ENCODE measurements at places on chromosomes 16 and 17.

- DNase-seq, result no peak
Observed at GRCh38 chr16:85471469-85472431, 141.4 kb upstream of the GSE1 start.

- DNase-seq, result no peak
Observed at GRCh38 chr16:73046849-73047214, 1.1 kb downstream of the ZFHX3 start.

- no peak for DNase-seq
Observed at GRCh38 chr16:24550295-24550694, 10.9 kb downstream of the RBBP6 start.

DNA sequence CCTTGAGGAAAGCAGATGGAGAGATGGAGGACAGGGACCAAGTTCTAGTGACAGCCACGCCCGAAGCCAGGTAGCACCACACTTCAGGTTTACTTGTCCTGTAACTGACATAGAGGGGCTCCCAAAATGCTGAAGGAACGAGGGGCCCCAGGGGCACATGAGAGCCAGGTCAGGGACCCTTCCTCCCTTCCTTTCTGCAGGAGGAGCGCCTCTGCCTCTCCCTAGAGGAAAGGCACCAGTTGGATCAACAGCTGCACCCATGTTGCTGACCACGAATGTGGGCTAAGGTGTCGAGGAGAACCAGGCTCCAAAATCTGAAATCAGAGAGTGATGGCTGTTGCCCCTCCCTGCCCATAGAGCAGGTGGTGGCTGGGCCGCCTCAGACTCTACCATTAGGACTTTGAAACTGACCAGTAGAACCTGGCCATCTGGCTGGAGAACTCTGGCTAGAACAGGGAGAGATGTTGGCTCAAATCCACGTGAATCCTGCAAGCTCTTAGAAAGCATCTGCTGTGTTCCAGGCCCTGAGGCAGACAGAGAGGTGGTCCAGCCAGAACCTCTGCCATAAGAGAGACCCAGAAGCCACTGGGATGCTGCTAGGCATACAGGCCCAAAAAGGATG lies 218.8 kb downstream of the KATNIP start:
- no peak for DNase-seq

DNA sequence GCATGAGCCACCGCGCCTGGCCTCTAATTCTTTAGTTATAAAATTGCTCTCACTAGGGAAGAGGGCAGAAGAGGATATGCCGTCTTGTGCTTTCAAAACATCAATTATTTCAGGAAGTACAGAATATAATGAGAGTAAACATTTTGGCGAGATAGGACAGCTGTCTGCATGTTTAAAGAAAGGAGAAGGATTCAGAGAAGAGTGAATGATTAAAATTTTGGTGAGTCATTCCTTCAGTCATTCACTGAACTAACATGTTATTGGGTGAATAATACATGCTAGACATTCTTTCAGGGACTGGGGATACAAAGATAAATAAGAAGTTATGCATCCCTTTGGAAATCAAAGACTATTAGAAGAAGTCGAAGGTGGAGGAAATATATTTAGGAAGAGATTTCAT lies 590.3 kb upstream of the GOT2 start:
- DNase-seq, result no peak

DNA sequence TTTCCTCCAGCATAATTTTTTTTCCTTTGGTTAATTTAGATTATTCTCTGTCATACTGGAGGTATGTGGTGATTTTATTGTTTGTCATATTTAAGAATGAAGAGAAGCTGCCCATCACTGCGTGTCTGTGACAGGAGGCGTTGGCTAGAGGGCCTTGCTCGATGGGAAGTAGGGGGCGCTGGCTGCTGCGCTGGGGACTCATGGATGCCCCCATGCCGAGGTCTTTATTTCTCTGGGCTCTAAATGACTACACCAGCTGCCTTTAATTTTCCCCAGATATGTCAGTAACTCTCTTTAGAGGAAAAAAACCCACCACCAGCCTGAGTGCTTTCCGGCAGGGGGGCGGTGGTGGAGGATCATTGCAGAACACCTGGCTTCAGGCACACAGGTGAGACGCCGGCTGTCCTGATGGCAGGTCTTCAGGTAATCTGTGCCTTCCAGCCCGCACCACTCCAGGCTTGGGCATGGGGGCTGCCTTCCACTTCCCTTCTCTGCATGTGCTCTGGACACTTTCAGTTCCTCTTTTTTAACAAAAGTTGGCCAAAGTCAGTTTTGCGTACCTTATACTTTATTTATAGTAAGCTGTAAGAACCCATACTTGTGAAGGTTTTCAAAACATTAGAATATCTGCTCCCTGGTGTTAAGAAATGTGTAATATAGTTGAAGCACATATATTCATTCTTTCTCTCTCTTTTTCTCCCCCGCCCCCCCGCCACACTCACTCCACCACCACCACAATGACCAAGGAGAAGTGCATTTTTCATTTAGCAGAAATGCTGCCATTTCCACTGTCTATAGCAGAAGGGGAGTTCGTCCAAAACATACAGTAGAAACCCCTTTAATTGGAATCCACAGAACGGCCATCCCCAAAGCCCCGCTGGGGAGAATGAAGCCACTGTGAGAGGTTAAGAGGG lies 192.7 kb downstream of the RPTOR start:
- no peak for DNase-seq

- DNase-seq, result peak; percentile 89
Observed at GRCh38 chr16:58511933-58512815, 3.1 kb upstream of the SETD6 start.

DNA sequence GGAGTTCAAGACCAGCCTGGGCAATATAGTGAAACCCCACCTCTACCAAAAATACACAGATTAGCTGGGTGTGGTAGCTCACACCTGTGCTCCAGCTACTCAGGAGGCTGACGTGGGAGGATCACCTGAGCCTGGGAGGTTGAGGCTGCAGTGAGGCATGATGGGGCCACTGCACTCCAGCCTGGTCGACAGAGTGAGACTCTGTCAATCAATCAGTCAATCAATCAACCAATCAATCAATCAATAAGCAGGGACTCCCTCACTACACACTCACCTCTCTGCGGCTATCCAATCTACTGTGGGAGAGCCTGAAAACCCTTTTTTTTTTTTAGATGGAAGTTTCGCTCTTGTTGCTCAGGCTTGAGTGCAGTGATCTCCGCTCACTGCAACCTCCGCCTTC lies 31.6 kb downstream of the CPSF4L start:
- no peak for DNase-seq

DNA sequence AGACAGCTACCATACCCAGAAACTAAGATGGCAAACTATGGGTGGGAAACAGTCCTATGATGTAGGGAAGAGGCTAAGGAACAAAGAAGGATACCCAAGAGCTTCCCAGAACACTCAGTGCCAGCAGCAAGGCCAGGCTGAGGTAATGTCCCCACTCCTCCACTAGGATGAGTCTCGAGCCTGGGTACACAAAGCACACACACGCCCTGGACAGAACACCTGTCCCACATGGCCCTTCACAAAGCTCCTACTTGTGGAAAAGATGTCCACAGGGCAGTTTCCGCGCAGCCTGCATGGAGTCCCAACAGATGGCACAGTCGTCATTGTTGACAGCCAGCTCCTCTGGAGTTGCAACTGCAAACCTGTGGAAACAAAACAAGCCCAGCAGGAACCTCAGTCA lies 23.9 kb downstream of the AMFR start:
- DNase-seq, result no peak

DNA sequence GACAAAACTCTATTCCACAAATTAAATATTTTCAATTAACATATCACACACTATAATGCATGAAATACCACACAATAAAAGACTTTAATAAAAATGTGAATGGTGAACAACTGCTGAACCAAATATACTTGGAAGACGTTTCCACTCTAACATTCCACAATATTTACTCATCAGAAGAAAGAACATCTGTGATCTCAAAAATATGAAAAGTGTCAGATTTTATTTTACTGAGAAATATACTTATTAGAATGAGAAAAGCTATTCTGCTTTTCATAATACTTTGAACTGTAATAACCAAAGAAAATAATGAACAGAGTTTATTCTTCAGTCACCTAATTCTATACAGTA lies 181.8 kb upstream of the AXIN2 start:
- no peak for DNase-seq

DNA sequence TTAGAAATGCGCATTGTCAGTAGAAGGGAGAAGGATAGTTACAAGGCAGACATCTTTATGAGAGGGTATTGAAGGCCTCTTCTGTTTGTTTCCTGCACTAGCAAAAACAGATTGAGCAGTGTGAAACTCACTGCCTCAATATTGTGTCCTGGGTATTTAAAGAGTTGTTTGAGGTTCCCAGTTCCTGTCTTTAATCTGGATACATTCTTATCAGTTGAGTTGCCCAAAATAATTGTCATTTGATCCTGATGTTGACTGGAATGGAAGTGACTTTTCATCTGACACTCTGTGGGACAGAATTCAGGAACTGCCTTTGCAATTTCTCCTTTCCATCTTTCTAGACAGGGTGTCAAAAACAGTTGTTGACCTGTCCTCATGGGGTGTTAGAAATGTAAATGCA lies 1.7 kb downstream of the ATP6V0A1 start:
- no peak for DNase-seq

DNA sequence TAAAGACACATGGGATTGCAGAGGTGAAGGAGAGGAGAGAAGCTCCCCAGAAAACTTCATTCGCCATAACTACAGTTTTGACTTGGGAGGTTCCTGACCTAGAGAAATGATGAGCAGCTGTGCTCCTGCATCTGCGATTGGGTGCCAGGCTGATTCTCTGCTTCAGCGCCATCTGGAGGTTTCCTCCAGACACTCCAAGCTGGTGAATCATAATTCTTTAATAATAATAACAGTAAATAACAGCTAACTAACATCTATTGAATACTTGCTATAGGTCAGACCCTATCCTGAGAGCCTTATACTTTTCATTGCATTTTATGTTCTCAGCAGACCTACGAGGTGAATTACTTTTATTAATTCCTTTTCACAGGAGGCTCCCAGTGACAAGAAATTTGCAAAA lies 575.8 kb downstream of the TOX3 start:
- peak; percentile 57 for DNase-seq

GRCh38 chr16:26365161-26365940 lies 673.6 kb downstream of the HS3ST4 start:
- DNase-seq, result no peak

- no peak for DNase-seq
Observed at GRCh38 chr16:50093607-50094539, 28.1 kb downstream of the HEATR3 start.

- peak; percentile 59 for DNase-seq
Observed at GRCh38 chr17:40303009-40303657, 5.8 kb upstream of the RARA start.

GRCh38 chr16:57184887-57185445 lies 873 bp downstream of the PSME3IP1 start:
- no peak for DNase-seq

DNA sequence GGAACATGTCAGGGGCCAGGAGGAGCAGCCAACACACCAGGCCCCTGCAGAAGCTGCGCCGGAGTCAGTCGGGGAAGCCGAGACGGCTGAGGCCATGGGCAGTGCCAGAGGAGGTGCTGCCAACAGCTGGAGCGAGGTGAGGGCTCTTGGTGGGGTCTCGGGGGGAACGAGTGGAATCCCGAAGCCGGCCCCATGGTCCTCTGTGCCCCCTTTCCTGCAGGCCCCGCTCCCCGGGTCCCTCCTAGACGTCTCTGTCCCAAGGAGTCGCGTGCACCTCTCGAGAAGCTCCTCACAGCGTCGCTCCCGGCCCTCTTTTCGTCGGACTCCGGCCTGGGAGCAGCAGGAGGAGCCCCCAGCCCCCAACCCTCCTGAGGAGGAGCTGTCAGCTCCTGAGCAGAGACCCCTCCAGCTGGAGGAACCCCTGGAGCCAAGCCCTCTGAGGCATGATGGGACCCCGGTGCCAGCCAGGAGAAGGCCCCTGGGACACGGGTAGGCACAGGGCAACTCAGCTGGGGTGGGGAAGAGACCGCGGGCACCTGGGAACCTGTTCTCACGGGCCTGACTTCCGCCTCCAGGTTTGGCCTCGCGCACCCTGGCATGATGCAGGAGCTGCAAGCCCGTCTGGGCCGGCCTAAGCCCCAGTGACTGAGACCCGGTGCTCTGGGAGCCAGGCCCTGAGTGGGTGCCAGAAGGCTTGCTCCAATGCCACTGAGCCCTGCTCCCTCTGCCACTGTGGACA lies 3.6 kb downstream of the APOBR start:
- no peak for DNase-seq

GRCh38 chr17:48634493-48635208 lies 8.5 kb upstream of the HOXB9 start:
- peak; percentile 44 for DNase-seq

GRCh38 chr17:73420897-73421296 lies 109.1 kb upstream of the CDC42EP4 start:
- DNase-seq, result no peak

GRCh38 chr17:61233991-61234750 lies 165.5 kb upstream of the TBX2 start:
- DNase-seq, result no peak

DNA sequence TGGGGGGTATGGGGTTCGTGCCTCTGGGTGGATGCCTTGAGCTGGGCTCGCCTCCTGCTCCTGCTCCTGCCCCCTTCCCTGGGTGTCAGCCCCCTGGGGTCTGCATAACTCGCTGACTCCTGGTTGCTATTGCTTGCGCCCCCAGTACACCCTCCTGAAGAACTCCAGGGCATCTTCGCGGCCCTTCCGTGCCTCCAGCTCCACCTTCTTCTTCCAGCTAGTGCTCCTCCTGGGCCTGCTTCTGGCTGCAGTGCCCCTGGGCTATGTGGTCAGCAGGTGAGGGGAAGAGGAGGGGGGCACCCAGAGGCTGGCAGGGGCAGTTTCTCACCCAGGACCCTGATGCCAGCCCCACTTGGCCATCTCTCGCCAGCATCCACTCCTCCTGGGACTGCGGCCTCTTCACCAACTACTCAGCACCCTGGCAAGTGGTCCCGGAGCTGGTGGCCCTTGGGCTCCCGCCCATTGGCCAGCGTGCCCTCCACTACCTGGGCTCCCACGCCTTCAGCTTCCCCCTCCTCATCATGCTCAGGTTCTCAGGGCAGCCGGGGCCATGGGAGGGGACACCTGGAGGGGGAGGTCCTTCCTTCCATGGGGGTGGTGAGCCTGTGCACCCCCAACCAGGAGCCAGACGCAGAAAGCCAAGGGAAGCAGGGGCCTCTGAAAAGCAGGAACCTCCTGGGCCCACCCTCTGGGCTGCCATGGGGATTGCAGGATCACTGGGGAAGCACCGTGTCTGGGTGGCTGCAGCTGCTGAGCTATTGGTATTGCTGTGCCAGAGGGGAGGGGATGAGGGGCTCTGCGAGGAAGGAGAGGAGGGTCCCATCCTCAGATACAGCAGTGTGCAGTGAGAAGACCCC lies 7.8 kb upstream of the C17orf99 start:
- DNase-seq, result peak; percentile 56

- DNase-seq, result no peak
Observed at GRCh38 chr17:15348021-15348420, 6.6 kb upstream of the TEKT3 start.

- no peak for DNase-seq
Observed at GRCh38 chr16:82499302-82499701, 127.5 kb upstream of the CDH13 start.

- peak; percentile 62 for DNase-seq
Observed at GRCh38 chr17:57068222-57068658, 16.8 kb upstream of the AKAP1 start.

All from ecto neural progenitor cell (in vitro differentiated cells).